NCI-H226 (cell line): ENCODE measurements at places on chromosomes 2 and 18.
A peak's percentile ranks its signal among the peaks of the same experiment; 100 is the strongest.

GRCh38 chr2:10949835-10950234 lies 38.1 kb downstream of the KCNF1 start:
- DNase-seq = no peak

DNA sequence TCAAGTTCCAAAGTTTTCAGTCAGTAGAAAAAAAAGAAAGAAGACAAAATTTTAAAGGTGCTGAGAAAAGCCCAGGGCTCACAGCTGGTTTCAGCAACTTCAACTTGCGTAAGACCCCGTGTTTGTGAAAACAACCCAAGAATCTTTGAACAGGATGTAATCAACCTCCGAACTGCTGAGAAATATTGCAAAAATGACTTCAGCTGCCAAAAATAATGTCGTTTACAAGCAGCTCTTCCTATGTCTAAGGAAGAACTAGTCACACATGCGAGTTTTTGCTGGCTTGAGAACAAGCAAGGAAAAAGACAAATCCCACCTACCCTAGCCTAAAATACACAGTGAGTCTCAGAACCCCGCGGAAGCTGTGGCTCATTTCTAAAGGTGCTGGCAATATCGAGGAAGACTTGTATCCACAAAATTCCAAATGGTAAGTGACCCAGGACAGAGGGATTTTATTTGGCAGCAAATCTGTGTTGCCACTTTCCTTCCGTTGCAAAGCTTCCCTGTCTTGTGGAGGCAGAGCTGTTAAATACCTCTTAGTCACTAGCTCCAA lies 59.8 kb upstream of the SLC8A1 start:
- no peak for DNase-seq

GRCh38 chr2:222535477-222535876 lies 111.1 kb downstream of the SGPP2 start:
- no peak for DNase-seq

DNA sequence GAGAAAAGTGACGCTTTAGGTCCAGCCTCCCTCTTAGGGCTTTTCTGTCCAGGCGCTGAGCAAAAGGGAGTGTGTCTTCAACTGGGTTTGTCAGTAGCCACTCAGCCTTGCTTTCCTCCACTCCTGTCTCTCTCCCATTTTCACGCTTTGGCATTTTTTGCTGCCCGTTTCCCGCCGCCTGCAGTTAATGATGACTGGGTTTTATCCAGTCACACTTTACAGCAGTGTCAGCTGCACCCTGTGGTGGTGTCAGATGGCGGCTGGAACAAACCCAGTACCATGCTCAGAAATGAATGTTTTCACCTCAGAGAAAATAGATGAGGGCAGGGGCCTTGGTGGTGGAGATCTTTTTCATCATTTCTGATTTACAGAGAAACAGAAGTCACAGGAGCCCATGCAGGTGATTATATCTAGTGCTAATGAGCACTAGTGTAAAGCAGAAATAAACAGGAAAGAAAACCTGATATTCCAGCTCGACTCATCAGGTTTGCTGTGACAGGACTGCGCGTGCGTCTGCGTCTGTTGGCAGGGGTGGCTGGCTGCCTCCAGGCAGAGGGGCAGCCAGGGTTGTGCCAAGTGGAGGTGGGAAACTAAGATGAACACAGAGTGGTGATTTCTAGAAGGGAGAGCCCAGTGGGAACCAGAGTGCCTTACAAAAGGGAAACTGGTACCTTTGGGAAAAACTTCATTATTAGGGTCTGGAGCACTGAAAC lies 139.9 kb downstream of the TANC1 start:
- DNase-seq = no peak

- DNase-seq = no peak
These were observed 1.7 kb downstream of the PTRHD1 start for GRCh38 chr2:24791452-24791851.

- peak; percentile 72 for DNase-seq
These were observed 5.7 kb downstream of the GFPT1 start for GRCh38 chr2:69381337-69381737.

DNA sequence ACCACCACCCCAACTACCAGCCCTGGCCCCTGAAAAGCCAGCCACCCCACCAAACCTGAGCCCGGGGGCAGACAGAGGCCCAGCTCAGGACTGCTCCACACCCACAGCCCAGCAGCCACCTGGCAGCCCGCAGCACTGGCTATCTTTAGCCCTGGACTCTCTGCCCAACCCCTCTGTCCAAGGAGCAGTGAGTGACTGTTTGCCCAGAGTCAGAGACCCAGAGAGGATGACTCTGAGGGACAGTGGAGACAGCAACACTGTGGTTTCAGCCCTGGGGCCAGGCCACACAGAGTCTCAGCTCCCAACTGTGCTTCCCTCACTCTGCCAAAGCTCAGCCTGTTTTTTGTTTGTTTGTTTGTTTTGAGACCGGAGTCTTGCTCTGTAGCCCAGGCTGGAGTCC lies 32.6 kb downstream of the BIN1 start:
- DNase-seq = no peak

- DNase-seq = no peak
These were observed 60.4 kb upstream of the TNP1 start for GRCh38 chr2:216920143-216920876.

- no peak for DNase-seq
These were observed 150.0 kb upstream of the MAP3K20 start for GRCh38 chr2:172925600-172925999.

- peak; percentile 10 for DNase-seq
These were observed 671.5 kb upstream of the SLC8A1 start for GRCh38 chr2:41123341-41123740.

- no peak for DNase-seq
These were observed 41.1 kb upstream of the RALBP1 start for GRCh38 chr18:9434122-9434701.

DNA sequence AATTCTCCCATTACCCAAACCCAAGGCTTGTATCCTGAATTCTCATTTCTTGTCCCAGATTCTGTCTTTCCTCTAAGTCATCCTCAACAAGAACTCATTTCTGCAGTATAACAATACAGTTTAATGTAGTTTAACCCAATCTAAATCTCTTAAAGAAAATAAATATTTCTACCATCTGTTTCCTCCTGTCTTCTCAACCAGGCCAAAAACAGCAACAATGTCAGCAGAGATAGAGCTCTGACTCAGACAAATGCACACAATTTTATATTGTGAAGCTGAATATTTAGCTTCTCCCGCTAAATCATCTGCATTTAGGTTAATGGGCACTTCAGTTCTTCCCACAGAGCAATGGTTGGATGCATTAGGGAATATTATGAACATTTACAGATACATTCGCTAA lies 35.7 kb upstream of the KYNU start:
- DNase-seq = no peak

DNA sequence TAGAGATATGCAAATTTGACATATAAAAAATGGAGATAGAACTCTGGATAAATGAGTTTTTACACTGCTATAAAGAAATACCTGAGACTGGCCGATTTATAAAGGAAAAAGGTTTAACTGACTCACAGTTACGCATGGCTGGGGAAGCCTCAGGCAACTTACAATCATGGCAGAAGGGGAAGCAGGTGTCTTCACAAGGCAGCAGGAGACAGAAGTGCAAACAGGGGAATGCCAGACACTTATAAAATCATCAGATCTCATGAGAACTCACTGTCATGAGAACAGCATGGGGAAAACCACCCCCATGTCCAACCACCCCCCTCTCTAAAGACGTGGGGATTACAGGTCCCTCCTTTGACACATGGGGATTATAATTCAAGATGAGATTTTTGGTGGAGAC lies 1540.2 kb upstream of the SLC39A10 start:
- DNase-seq = no peak

- DNase-seq = peak; percentile 85
These were observed 72.2 kb downstream of the MAP2 start for GRCh38 chr2:209495855-209496585.

GRCh38 chr2:22737144-22737543 lies 647.8 kb upstream of the KLHL29 start:
- no peak for DNase-seq

- no peak for DNase-seq
These were observed 4.4 kb upstream of the TWIST2 start for GRCh38 chr2:238843476-238843875.

DNA sequence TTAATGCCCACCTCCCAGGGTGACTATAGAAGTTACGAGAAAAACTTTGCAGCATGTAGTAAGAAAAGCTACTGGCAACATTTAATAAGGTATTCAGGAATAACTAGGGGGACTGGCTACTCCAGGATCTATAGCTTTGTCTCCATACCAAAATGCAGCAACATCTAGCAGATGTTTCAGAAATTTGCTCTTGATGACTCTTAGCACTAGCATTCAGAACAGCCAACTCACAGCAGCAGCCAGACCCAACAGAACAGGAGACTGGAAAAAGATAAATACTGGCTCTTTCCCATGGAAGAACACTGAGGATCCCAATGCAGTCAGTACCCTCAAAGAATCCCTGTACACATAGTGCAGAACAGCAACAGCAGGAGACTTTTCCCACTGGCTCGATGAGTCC lies 105.0 kb downstream of the PRKRA start:
- no peak for DNase-seq

DNA sequence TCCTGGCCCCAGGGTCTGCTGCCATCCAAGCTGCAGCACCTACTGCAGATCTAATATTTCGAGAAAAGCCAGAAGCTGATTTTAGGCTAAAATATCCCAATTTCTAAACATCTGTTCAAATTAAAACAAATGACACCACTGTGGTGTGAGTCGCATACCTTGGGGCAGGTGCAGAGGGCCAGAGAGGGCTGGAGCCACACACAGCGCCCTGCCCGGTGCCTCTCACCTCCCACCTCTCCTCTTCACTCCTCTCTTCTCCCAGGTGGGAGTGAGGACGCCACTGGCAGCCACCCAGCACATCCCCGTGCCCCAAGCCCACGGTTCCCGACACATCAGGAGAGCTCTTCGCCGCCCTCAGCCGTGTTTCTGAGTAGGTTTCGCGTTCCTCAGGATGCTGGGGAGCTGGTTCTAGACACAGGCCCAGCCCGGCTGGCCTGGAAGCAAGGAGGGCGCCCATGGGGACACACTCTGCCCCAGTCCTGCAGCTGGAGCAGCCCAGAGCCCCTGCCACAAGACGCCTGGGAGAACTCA lies 21.4 kb downstream of the THAP4 start:
- DNase-seq = no peak

DNA sequence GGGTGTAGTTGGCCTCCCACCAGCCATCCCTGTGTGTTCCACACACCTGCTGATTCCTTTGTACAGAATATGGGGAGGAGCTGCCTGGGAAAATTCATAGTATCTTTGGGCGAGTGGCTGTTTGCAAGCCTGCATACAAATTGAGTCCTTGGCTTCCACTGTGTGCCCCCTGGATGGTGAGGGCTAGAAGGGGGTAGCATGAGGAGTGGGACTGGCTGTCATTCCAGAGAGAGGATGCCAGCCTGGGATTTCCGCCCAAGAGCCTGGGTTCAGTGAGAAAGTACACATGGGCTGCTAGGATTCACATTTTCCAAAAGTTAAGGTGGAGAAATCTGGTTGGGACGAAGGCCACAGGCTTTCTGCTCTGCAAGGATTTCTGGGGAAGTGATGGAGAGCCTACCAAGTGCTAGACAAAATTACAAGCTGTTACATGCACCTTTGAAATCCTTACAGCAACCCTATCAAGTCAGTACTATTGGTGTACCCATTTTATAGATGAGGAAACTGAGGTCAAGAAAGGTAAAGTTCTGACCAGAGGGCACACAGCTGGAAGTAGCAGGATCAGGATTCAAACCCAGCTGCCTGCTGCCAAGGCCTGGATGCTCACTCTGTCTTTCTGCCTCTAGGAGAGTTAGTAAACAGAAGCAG lies 606 bp upstream of the TOGARAM2 start:
- DNase-seq = no peak

GRCh38 chr2:55759271-55759921 lies 65.8 kb upstream of the PNPT1 start:
- no peak for DNase-seq

- no peak for DNase-seq
These were observed 422.1 kb downstream of the PARD3B start for GRCh38 chr2:204967199-204967960.

DNA sequence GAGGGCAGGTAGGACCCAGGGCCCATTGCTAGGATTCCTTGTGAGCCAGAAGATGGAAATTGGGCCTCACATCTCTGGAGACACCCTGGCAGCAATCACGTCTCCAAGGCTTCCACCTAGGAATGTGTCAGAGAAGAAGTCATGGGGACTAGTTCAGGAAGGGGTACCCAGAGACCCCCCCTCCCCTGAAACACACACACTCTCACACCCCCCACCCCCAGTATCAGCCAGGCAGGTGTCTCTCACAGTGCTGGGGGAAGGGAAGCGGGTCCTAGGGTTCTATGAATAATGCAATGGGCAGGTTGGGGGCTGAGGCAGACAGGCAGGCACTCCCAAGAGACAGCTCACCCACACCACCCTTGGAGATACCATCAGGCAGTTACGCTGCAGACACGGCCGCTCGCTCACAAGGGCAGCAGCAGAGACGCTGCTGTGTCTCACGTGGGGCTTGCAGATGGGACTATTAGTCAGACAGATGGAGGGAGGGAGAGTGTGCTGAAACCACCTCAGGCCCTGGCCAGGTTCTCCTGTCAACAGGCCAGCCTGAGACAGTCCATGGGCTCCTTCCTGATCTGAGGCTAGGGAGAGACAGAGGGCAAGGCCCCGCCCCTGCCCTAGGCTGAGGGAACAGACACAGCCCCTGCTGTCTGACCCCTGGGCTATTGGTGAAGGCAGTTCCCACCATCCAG lies 134.6 kb downstream of the CYP26B1 start:
- peak; percentile 39 for DNase-seq

GRCh38 chr18:3889803-3890202 lies 439.8 kb downstream of the TGIF1 start:
- peak; percentile 59 for DNase-seq

- DNase-seq = no peak
These were observed 355.2 kb upstream of the TRIB2 start for GRCh38 chr2:12361506-12361905.

DNA sequence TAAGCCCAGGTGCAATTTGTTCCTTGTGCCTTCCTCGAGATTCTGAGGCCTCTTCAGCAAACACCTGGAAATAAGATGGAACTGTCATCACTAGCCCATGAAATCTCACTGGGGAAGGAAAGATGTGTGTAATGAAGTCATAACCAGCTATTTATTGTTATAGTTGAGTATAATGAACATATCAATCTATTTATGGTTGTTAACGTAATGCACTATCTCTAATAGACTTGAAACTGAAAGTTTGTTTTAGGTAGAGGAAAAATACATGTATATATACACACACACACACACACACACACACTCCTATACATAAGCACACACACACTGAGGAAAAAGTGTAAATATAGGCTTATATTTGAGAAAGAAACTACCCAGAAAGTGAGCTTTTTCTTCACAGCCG lies 62.8 kb downstream of the UGGT1 start:
- DNase-seq = no peak

GRCh38 chr2:113892004-113892710 lies 2.3 kb downstream of the ACTR3 start:
- DNase-seq = no peak

DNA sequence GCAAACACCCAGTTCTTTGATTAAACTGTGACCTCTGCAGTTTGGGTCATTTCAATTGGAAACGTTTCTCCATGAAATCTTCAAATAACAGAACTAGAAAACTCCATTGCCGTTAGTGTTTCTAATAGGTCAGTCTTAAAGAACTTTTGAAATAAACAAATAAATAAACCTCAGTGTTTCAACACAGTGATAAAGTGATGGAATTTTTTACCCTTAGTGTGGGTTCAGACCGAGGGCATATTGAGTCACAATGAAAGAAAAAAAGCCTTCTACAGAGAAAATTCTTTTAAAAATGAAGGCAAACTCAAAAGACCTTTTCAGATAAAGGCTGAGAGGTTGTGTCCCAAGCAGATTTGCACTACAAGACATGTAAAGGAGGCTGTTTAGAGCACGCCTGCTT lies 149.6 kb downstream of the NCKAP5 start:
- DNase-seq = no peak

GRCh38 chr2:120298173-120298835 lies 45.7 kb downstream of the RALB start:
- DNase-seq = peak; percentile 33

- no peak for DNase-seq
These were observed 102.3 kb downstream of the LYPD1 start for GRCh38 chr2:132567682-132568081.
